ENCODE measurements at places on chromosomes 1 and 21.
A peak's percentile ranks its signal among the peaks of the same experiment; 100 is the strongest.

- no peak for DNase-seq
Measured at GRCh38 chr1:175823406-175823805, 80.0 kb upstream of the TNR start.

- DNase-seq = no peak
Measured at GRCh38 chr1:49389699-49390098, 613.0 kb upstream of the BEND5 start.

GRCh38 chr1:8239039-8239305 lies 78.9 kb upstream of the SLC45A1 start:
- no peak for DNase-seq

DNA sequence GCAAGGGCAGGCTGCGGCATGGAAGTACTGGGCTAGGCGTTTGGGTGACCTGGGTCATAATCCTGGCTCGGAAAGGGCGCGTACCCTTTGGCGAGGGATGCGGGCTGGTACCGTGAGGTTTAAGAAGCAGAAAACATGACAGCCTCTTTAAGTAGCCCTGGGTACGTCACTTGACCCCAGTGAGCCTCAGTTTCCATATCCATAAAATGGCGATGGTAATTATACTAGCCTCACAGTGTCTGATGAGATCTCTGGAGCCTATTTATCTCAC lies 700 bp downstream of the PIGV start:
- DNase-seq = no peak

DNA sequence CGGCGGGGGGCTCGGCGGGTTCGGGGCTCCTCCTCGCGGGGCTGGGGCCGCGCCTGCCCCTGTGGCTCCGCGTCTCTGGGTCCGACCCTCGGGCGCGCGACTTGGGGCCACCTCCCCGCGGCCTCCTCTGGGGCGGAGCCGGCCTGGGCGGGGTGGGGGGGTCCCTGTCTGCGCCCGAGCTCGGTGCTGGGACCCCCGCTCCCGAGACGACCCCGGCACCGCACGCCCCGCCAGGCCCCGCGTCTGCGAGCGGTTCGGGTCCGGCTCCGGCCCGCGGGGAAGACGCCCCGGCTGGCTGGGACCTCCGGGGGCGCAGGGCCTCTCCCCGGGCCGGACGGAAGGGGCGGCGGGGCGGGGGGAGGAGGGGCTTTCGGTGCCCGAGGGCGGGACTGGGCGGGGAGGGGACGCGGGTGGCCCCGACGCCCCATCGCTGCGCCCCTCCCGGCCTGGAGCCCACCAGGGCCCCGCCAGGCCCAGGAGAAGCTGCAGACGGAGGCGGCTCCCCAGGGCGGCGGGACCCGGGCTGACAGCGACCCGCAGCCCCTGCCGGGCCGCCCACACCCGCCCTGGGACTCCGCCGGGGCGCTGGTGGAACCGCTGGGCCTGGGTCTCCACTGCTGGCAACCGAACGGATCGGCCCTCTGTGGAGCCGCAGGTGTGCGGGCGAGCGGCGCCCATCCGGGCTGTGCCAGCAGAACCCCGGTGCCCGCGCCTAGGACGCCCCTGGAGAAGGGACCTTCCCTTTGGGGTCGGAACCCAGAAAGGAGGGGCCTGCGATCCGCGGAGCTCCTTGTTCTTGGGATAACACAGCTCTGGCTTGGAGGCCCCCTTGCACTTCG lies 610 bp downstream of the COL6A2 start:
- no peak for DNase-seq

DNA sequence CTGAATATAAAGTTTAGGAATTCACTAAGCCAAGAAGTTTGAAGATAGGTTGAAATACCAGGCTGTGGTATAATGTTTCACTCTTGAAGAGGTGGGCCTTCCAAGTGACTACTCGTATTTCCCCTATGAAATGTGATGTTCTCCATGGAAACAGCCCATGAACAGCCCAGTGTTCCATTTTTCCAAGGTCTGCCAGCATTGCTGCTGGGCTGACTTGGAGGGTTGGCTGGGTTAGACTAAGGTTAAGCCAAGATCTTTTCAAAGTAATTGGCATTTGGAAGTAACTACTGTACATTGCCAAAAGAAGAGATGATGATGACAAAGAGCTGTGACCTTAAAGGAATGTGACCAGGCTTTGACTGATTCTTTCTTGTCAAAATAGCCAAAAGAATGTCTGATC lies 73.8 kb downstream of the RPE65 start:
- DNase-seq = no peak

GRCh38 chr1:229643996-229644745 lies 18.1 kb downstream of the URB2 start:
- DNase-seq = no peak

GRCh38 chr1:65942476-65942875 lies 149.8 kb downstream of the PDE4B start:
- no peak for DNase-seq

GRCh38 chr1:234322979-234323378 lies 50.3 kb upstream of the COA6 start:
- peak; percentile 26 for DNase-seq

GRCh38 chr1:116513956-116514355 lies 56.9 kb downstream of the CD58 start:
- no peak for DNase-seq

- DNase-seq = no peak
Measured at GRCh38 chr1:162384601-162385279, 3.2 kb downstream of the C1orf226 start.

DNA sequence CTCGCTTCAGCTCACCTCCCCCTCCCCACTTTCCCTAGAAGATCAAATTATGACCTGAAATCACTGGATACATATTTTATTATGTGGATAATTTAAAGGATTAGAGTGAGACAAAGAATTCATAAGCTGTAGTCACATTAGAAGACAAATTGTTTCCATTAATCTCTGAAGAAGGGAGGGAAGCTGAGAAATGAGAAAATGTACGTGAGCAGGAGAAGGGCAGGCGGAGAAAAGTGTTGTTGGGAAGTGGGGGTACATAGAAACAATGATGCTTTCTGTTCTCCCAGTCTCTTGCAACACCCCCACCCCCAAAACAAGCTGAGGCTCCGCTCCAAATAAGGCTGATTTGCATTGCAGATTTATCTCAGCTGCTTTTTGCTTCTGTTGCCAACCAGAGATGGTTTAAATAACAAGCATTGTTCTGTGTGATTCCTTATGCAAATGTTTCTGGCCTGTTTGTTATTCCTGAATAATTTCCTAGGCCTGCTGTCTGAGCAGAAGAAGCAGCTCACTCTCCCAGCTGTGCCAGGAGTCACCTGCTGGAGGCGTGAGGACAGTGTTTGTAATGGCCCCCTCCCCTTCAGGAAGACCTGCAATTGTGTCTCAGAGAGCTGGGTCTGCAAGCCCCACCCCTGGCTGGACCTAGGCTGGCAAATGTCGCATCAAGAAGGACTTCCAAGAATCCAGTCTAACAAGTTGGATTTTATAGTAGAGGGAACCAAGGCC lies 121.8 kb upstream of the TNR start:
- no peak for DNase-seq

DNA sequence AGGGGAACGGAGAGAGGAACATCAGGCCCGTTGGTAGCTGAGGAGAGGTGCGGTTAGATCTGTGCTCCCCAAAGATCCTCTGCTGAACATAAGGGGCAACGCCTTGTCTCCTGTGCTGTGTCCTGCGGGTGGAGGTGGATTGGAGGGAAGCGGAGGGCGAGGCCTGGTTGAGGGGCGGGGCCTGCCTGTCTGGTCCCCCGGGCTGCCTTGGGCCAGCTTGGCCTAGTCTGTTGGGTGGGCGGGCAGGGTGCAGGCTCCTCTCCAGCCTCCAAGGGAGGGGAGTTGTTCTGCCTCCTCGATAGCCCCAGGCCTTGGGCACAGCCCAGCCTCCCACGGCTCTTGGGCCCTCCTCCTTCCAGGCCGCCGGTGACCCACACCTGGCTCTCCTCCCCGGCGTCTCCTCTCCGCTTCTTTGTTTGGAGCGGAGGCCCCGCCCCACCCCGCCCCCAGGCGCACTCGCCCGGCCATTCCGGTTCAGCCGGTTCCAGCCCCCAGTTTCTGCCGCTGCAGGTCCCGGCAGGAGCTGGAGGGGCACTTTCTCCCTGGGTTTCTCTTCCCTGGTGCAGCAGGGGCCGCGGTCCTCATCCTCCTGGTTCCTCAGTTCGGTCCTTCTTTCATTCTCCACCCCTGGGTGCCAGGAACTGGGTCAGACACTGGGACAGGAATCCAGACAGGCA lies 19.4 kb downstream of the PTPRF start:
- DNase-seq = no peak

- DNase-seq = no peak
Measured at GRCh38 chr1:167620002-167620401, 10.0 kb upstream of the RCSD1 start.

DNA sequence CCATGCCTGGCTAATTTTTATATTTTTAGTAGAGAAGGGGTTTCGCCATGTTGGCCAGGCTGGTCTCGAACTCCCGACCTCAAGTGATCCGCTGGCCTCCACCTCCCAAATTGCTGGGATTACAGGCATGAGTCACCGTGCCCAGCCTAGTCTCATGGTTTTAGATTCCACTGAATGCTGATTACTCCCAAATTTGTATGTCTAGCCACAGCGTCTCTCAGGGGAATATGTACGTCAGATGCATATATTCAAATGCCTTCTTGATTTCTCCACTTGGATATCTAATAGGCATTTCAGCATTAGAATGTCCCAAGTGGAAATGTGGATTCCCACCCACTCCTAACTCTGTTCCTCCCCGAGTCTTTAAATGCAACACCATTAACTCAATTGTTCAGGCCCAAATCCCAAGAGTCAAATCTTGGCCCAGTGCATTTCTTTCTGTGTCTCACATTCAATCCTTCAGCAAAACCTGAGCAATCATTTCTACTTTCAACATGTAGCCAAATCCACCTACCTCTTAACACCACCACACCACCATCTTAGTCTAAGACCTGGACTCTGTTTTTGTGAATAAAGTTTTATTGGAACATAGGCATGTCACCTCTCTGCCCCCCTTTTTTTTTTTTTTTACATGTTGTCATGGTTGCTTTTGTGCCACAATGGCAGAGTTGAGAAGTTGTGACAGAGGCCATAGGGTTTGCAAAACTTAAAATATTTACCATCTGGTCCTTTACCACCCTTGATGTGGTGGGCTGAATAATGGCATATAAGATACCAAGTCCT lies 9.8 kb upstream of the CAMTA1 start:
- DNase-seq = no peak

GRCh38 chr1:88237058-88237457 lies 447.0 kb upstream of the PKN2 start:
- no peak for DNase-seq

GRCh38 chr1:7786795-7787194 lies 2.7 kb downstream of the PER3 start:
- no peak for DNase-seq

DNA sequence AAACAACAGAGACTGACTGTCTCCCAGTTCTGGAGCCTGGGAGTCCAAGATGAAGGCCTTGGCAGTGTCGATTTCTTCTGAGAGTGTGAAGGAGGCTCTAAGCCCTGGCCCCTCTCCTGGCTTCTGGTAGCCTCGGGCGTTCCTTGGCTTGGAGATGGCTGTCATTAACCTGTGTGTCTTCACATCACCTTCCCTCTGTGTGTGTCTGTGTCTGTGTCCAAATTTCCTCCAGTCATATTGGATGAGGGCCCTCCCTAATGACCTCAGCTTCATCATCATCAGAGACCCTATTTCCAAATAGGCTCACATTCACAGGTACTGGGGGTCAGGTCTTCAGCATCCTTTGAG lies 138.3 kb downstream of the TOMM20 start:
- DNase-seq = no peak

GRCh38 chr1:200856716-200857357 lies 15.9 kb upstream of the GPR25 start:
- DNase-seq = no peak

Data from stimulated activated CD4-positive, alpha-beta T cell treated with anti-CD3 and anti-CD28 coated beads, TNF-alpha, amount 100 ng/mL, for 1 hour (primary cell).